Activated B cell treated with CpG ODN at 0.5 μM for 24 hours (primary cell): ENCODE measurements at places on chromosomes 11 and 22.

DNA sequence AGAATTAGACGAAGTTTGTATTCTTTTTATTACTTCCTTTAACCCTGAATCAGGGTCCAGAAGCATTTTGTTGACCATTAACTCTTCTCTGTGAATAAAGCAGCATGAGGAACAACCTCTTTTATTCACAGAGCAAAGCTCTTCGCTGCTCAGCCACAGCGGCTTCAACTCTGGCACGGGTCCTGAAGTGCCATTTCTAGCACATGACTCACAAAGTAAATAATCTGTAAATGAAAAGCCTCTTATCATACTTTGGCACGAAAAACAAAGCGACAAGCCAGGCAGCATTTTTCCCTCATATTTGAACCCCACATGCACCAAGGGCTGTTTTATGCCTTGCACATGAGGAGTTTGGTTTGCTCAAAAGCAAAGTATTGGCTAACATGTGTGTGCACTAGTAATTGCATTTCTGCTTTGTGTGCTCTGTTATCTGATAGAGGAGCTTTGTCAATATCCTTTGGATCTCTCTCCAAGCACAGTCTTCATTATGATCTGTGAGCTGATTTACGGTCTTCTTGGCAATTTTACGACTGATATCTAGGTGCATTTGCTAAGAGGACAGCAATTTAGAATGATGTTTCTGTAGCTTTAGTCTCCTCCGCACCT, 33.0 kb upstream of the APOBEC3A start:
- peaks cover 4% of the 10 kb centered on the region for H3K4me1 ChIP-seq
- H3K27ac ChIP-seq: no peak overlapping the region
- H3K27me3 ChIP-seq: peaks cover 40% of the 10 kb centered on the region
- no peaks in the 10 kb centered on the region for H3K36me3 ChIP-seq
- no peak for DNase-seq

- peaks cover 20% of the 10 kb centered on the region for H3K27me3 ChIP-seq
- H3K27ac ChIP-seq: no peak overlapping the region
- peaks cover 16% of the 10 kb centered on the region for H3K4me1 ChIP-seq
- no peak for DNase-seq
- H3K4me3 ChIP-seq: peak overlapping the region; percentile 32
- no peaks in the 10 kb centered on the region for H3K36me3 ChIP-seq
Observed at GRCh38 chr11:13207665-13208594, 69.7 kb upstream of the BMAL1 start.

DNA sequence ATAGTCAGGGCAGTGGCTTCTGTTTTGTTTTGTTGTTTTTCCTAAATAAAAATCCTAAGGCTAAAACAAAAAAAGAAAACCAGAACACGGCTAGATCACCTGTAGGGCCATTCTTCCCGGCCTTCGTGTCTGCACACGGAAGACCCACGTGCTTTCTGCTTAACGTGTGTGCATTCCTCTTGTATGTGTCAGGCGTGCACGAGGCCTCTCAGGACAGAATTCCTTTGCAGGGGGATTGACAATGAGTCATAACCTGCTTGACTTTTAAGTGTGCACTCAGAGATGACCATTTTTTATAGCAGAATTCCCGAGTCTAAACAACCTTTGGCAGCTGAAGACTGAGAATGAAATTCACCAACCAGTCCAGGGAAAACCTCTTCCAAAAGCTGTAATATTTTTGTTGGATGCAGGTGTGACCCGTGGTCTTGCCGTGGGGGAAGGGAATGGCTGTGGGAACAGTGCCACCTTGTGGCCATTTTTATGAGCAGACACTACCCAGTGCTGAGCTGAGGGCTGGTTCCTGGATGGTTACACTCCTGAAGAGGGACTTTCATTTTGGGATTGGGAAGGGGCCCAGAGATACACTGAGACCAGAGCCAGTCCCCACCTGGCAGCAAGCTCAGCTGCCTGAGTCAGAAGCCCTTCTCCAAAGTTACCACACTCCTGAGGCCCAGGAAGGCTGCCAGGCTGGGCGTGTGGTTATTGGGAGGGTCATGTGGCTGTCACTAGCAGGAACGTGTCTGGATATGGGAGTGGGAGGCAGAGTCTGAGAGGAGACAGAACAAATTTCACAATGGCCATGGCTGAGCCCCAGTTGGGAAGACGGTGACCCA, 35.7 kb upstream of the DKK3 start:
- H3K27ac ChIP-seq: no peak overlapping the region
- H3K36me3 ChIP-seq: no peaks in the 10 kb centered on the region
- no peak overlapping the region for H3K4me3 ChIP-seq
- H3K27me3 ChIP-seq: peaks cover 6% of the 10 kb centered on the region
- peak; percentile 34 for DNase-seq
- H3K4me1 ChIP-seq: no peaks in the 10 kb centered on the region

- H3K4me1 ChIP-seq: peaks cover 28% of the 10 kb centered on the region
- no peak overlapping the region for H3K27ac ChIP-seq
- no peak overlapping the region for H3K4me3 ChIP-seq
- no peak for DNase-seq
- no peaks in the 10 kb centered on the region for H3K27me3 ChIP-seq
Observed at GRCh38 chr22:46573781-46574437, 36.5 kb upstream of the CELSR1 start.

GRCh38 chr22:35582861-35583670, 34.1 kb downstream of the MB start:
- no peaks in the 10 kb centered on the region for H3K27me3 ChIP-seq
- peaks cover 4% of the 10 kb centered on the region for H3K4me1 ChIP-seq
- no peak overlapping the region for H3K4me3 ChIP-seq
- DNase-seq: peak; percentile 47

DNA sequence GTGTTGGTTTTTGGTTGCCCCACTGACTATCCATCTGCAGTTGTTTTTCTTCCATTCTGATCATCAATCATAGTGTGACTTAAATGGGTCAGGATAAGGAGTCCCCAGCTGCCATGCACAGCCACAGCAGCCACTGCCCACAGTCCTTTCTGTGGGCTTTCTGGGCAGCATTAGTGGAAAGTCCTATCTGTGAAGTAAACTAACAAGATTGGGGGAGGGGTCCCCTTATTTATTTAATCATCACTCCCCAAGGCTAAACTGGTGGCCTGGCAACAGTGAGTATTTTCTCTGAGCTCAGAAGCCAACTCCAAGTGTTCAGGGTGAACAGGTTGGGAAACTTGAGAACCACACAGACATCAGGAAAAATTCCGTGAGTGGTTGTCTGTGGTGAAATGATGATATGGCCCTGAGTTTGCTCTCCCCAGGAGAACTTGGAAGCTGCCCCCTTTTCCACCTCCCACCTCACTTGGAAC, 145.0 kb downstream of the CCDC34 start:
- no peaks in the 10 kb centered on the region for H3K36me3 ChIP-seq
- H3K4me1 ChIP-seq: no peaks in the 10 kb centered on the region
- no peak overlapping the region for H3K4me3 ChIP-seq
- no peak for DNase-seq

- H3K27me3 ChIP-seq: no peaks in the 10 kb centered on the region
- peak overlapping the region; percentile 54 for H3K27ac ChIP-seq
- peak overlapping the region; percentile 41 for H3K4me3 ChIP-seq
- H3K36me3 ChIP-seq: no peaks in the 10 kb centered on the region
- H3K4me1 ChIP-seq: peaks cover 13% of the 10 kb centered on the region
- peak; percentile 61 for DNase-seq
Observed at GRCh38 chr22:49992921-49993648, 19.5 kb downstream of the IL17REL start.

DNA sequence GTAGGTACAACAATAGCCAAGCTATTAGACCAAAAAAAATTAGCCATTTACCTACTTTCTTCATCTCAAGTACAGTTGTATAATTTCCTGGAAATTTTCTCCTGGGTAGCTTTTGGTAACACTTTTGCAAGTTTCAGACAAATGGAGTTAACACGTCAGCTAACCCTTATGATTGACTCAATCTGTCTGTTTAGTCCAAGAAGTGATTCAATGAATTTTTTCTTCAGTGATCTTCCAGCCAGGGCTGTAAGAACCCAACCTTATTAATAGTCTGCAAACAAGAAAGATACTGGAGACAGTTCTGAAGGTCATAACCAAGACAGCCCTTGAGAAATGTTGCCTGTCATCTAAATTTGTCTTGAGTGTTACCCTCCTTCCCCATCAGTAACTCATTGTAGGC, 30.1 kb upstream of the FIBIN start:
- no peaks in the 10 kb centered on the region for H3K36me3 ChIP-seq
- no peaks in the 10 kb centered on the region for H3K27me3 ChIP-seq
- no peak for DNase-seq

DNA sequence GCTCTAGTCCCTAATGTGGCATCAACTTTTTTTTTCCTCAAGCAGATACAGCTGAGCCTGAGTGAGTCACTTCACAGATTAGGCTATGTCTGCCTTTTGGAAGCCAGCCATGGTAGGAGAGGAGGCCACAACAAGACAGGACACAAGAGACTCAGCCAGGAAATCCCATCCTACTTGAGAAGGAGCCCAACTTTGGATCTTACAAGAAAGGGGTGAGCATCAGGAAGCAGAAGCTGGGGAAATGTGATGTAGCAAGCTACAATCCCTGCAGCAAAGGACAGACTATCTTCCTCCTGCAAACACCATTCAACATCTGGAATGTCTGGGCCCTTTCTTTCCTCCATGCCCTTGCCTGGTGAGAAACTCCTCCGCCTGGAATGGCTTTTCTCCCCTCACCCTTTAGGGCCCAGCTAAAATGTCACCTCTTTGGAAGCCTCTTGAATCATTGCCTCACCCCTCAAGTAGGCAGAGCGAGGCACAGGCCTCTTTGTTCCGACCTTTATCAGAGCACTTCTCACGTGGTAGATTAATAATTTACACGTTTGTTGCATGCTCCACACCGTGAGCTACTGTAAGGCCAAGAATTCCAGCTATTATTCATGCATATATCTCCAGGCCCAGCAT, 156.4 kb upstream of the PITPNB start:
- no peaks in the 10 kb centered on the region for H3K36me3 ChIP-seq
- peaks cover 1% of the 10 kb centered on the region for H3K27me3 ChIP-seq
- no peak for DNase-seq
- H3K4me3 ChIP-seq: no peak overlapping the region
- H3K4me1 ChIP-seq: no peaks in the 10 kb centered on the region

DNA sequence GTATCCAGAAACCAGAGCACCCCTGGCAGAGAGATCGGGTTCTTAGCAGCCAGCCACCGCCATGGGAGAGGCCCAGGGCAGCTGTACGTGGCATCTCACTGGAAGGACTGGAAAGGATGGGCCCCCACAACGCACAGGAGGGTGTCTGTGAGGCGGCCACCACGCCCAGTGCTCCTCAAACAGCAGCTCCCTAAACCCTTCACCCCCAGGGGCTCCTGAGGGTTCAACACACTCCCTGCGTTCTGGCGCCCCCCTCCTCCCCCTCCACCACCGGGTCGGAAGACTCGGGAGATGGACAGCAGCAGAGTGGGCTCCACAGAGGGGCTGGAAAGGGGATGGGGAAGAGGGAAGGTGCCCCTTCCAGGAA, 1.1 kb downstream of the MAPK12 start:
- H3K4me1 ChIP-seq: peaks cover 18% of the 10 kb centered on the region
- H3K27me3 ChIP-seq: peaks cover 13% of the 10 kb centered on the region
- peak overlapping the region; percentile 15 for H3K4me3 ChIP-seq

DNA sequence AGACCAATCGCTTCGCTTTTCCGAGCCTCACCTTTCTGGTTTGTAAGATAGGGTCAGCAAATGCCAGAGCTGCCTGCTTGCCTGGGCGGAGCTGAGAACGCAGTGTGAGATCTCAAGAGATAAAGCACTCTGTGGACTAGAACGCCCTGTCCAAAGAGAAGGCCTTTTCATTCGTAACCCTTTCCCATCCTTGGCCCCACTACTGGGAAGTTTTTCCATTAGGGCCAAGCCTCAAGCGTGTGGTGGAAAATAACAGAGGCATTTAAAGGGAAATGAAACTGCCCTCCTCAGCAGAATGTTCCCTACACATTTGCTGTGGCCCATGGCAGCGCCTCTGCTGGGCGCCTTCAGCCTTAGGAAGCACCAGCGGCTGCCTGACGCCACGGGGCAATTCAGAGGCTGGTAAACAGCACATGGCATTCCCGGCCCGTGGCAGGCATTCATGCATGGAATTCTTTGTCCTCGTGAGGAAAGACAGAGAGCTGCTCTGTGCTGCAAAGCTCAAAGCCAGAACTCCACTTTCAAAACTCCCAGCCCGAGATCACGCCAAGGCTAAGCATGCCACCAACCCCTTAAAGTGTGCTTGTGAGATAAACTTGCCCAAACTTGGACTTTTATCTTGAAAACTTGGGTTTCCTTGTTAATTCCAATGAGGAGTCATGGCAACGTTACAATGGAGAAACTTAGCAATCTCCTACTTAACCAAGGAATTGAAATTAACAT, 38.1 kb downstream of the AHNAK start:
- peaks cover 1% of the 10 kb centered on the region for H3K27me3 ChIP-seq
- DNase-seq: no peak
- no peak overlapping the region for H3K4me3 ChIP-seq
- H3K4me1 ChIP-seq: peaks cover 8% of the 10 kb centered on the region
- H3K36me3 ChIP-seq: peaks cover 2% of the 10 kb centered on the region

DNA sequence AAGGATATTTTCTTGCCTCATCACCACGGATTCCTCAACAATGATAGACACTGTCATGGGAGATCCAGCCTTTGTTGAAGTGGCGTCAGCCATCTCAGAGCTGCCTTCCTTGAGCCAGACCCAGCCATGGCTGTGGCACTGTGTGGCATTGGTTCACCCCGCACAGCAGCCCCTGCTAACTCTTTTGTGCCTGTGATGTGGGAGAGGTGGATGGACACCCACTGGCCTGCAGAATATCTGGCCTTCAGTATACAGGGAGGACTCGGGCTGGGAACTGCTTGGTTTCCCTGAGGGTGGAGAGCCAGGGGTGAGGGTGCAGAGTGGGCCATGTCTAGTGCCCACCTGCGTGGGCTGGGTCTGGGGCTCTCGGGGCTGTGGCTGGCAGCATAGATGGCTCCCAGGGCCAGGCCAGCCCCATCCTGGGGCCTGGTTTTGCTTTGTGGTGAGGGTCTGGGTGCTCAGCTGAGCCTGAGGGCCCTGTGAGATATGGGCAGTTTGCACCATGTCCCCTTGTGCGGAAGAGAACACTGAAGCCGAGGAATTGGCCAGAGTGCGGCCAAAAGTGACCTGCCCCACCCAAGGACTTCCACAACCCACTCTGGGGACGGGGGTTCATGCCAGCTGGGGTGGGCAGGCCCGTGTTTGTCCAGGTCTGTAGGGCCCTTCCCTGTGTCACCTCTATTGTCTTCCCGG, 6.1 kb downstream of the CLDN5 start:
- peaks cover 1% of the 10 kb centered on the region for H3K4me1 ChIP-seq
- no peak overlapping the region for H3K27ac ChIP-seq
